Lung (tissue), 17 donors: ENCODE measurements at places on chromosomes 3 and 15.

GRCh38 chr3:99938270-99938911, 120.7 kb downstream of the CMSS1 start:
- H3K27ac ChIP-seq = no peak overlapping the region
- no peak overlapping the region for H3K4me3 ChIP-seq
- no peak for DNase-seq
- peaks cover 3% of the 10 kb centered on the region for H3K4me1 ChIP-seq
- H3K36me3 ChIP-seq = no peaks in the 10 kb centered on the region

- no peak overlapping the region for H3K27ac ChIP-seq
- peaks cover 3% of the 10 kb centered on the region for H3K27me3 ChIP-seq
- no peak overlapping the region for H3K4me3 ChIP-seq
- no peak for DNase-seq
These were observed 21.8 kb downstream of the NUDT16 start for GRCh38 chr3:131403216-131403895.

GRCh38 chr15:57382215-57382614, 5.9 kb downstream of the CGNL1 start:
- DNase-seq = peak; percentile 57
- H3K4me3 ChIP-seq = no peak overlapping the region
- H3K27ac ChIP-seq = no peak overlapping the region
- no peaks in the 10 kb centered on the region for H3K36me3 ChIP-seq
- H3K4me1 ChIP-seq = peaks cover 27% of the 10 kb centered on the region
- no peaks in the 10 kb centered on the region for H3K27me3 ChIP-seq

GRCh38 chr15:41435037-41435786, 18.3 kb downstream of the RTF1 start:
- no peaks in the 10 kb centered on the region for H3K27me3 ChIP-seq
- DNase-seq = no peak
- no peak overlapping the region for H3K27ac ChIP-seq
- H3K4me1 ChIP-seq = no peaks in the 10 kb centered on the region
- H3K4me3 ChIP-seq = no peak overlapping the region
- peaks cover 8% of the 10 kb centered on the region for H3K36me3 ChIP-seq

- peak; percentile 56 for DNase-seq
- no peak overlapping the region for H3K4me3 ChIP-seq
- no peaks in the 10 kb centered on the region for H3K4me1 ChIP-seq
- no peak overlapping the region for H3K27ac ChIP-seq
- H3K27me3 ChIP-seq = no peaks in the 10 kb centered on the region
These were observed 301.4 kb downstream of the RBMS3 start for GRCh38 chr3:29582273-29582672.

DNA sequence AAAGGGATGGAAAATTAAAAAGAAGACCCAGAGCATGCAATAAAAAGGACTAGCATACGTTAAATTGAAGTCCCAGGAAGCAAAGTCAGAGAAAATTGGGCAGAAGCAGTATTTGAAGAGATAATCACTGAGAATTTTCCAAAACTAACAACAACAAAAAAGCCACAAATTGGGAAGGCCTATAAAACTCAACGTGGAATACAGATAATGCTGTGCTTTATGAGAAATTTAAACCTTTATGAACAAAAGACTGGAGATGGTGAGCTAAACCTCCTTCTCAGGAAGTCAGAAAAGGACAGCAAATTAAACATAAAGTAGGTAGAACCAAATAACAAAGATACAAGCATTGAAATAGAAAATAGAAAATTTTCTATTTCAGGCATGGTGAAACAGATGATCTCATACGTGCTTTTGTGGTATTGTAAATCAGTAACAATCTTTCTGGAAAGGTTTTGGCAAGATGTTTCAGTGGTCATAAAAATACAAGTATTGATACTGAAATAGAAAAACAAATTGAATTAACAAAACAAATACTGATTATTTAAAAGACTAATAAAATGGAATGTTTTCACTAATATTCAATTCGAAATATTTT, 55.6 kb downstream of the LYSMD4 start:
- DNase-seq = no peak
- H3K4me3 ChIP-seq = no peak overlapping the region
- no peaks in the 10 kb centered on the region for H3K4me1 ChIP-seq
- peaks cover 22% of the 10 kb centered on the region for H3K36me3 ChIP-seq

- no peaks in the 10 kb centered on the region for H3K4me1 ChIP-seq
- H3K27ac ChIP-seq = no peak overlapping the region
- no peaks in the 10 kb centered on the region for H3K27me3 ChIP-seq
- no peak for DNase-seq
These were observed 208.1 kb upstream of the NR2F2 start for GRCh38 chr15:96122077-96123027.

DNA sequence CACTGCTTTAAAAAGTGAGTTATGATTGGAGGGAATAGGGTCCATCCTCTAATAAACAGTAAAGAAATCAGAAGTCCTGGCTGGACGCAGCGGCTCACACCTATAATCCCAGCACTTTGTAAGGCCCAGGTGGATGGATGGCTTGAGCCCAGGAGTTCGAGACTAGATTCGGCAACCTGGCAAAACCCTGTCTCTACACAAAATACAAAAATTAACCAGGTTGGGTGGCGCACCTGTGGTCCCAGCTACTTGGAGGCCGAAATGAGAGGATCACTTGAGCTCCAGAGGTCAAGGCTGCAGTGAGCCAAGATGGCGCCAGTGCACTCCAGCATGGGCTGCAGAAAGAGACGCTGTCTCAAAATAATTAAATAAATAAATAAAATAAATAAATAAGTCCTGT, 171.2 kb downstream of the POTEB3 start:
- no peak overlapping the region for H3K4me3 ChIP-seq
- no peak overlapping the region for H3K27ac ChIP-seq
- no peaks in the 10 kb centered on the region for H3K36me3 ChIP-seq
- no peaks in the 10 kb centered on the region for H3K27me3 ChIP-seq
- no peak for DNase-seq
- H3K4me1 ChIP-seq = no peaks in the 10 kb centered on the region

GRCh38 chr3:196624067-196624790, 15.3 kb upstream of the NRROS start:
- no peak for DNase-seq
- H3K36me3 ChIP-seq = no peaks in the 10 kb centered on the region
- H3K4me3 ChIP-seq = no peak overlapping the region
- peak overlapping the region; percentile 74 for H3K27ac ChIP-seq

- peaks cover 23% of the 10 kb centered on the region for H3K4me1 ChIP-seq
- no peaks in the 10 kb centered on the region for H3K36me3 ChIP-seq
These were observed 1.9 kb downstream of the TNIK start for GRCh38 chr3:171458071-171458863.

DNA sequence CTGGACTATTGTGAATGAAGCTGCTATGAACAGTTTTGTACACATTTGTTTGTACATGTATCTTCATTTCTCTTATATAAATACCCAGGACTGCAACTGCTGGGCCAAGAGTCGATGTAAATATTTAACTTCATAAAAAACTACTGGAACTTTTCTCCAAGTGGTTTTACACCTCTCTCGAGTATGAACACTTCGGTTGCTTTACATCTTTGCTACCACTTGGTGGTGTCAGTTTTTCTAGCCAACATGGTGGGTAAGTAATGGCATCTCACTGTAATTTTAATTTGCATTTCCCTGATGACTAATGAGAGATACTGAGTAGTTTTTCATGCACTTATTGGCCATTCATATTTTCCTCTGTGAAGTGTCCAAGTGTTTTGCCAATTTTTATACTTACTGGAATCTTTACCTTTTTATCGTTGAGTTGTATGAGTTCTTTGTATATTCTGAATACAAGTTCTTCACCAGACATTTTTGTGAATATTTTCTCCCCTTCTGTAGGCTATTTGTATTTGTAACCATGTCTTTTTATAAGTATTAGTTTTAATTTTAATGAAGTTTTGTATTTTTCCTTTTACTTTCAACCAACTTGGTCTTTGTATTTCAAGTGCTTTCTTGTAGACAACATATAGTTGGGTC, 44.4 kb downstream of the PCOLCE2 start:
- H3K36me3 ChIP-seq = no peaks in the 10 kb centered on the region
- no peak for DNase-seq
- H3K27ac ChIP-seq = no peak overlapping the region
- peaks cover 2% of the 10 kb centered on the region for H3K4me1 ChIP-seq

DNA sequence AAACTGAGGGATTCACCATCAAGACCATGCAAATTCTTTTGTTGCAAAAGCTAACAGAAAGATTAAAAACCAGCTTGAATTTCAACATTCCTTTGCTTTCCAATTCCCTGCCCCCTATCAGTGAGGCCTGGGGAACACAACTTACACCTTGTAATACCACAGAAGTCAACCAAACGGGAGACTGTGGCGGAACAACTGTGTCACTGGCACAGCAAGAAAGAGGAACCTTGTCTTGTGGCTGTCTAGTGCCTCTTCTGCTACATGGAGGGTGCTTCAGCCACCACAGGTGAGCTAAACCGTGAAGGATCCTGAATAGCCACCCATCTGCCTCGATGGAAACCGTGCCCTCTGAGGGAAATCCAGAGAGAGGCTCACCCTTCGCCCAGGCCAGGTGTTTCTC, 11.4 kb downstream of the CCDC12 start:
- H3K36me3 ChIP-seq = no peaks in the 10 kb centered on the region
- no peak for DNase-seq
- H3K4me3 ChIP-seq = no peak overlapping the region
- H3K4me1 ChIP-seq = peaks cover 40% of the 10 kb centered on the region

DNA sequence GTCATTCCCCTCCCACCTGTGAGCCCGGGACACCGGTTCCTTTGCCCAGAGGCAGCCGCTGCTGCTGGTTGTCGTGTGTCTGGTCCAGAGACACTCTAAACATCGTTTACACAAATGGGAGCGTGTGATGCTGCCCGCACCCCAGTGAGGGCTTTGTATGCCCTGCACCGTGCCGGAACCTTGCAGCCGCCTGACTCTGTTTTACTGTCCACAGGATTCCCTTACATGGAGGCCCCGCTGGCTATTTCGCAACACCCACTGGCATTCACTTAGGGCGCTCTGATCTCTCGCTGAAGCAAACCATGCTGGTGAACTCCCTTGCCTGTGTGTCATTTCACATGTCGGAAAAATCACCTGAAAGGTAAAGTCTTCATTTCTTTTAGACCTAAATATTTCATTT, 100.8 kb upstream of the SLC6A6 start:
- peak; percentile 81 for DNase-seq
- no peaks in the 10 kb centered on the region for H3K36me3 ChIP-seq
- H3K4me1 ChIP-seq = no peaks in the 10 kb centered on the region
- no peak overlapping the region for H3K27ac ChIP-seq
- no peak overlapping the region for H3K4me3 ChIP-seq

DNA sequence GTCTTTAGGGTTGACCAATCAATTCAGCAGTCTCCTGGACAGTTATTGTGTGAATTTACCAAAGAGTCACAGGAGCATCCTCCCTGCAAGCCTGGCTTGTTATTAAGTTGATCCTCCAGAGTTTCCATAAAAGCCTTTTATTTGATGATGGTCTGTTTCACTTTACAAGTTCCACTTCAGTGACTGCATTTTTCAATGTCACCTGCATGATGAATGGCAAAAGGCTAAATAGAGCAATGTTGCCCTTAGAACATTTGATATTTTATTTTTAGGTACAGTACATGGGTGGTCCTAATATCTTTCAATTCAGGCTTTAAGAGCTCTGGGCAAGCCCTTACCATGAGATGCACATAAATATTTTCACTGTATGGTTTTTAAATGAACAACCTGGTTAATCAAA, 22.6 kb downstream of the GUCA1C start:
- H3K36me3 ChIP-seq = no peaks in the 10 kb centered on the region
- H3K4me3 ChIP-seq = no peak overlapping the region
- no peaks in the 10 kb centered on the region for H3K4me1 ChIP-seq
- no peak overlapping the region for H3K27ac ChIP-seq
- H3K27me3 ChIP-seq = no peaks in the 10 kb centered on the region

DNA sequence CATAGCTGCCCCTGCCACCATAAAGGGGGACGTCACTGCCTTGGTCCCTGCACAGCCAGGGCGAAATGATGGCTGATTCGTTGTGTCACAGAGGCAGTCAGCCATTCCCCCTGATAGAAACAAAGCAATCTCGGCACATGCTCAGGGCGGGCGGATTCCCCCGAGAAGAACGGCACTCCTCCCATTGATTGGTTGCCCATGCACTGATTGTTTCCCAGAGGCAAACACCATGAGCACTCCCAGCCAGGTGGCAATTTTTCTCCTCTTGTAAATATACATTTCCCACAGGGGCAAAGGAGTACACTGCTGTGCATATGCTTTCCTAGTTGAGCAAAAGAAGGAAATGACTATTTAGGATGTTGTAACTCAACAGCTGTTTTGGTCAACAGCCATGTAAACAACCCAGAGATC, 56.5 kb downstream of the KY start:
- H3K4me1 ChIP-seq = no peaks in the 10 kb centered on the region
- H3K27me3 ChIP-seq = no peaks in the 10 kb centered on the region
- no peak overlapping the region for H3K4me3 ChIP-seq
- H3K36me3 ChIP-seq = no peaks in the 10 kb centered on the region
- DNase-seq = no peak
- H3K27ac ChIP-seq = no peak overlapping the region

- H3K36me3 ChIP-seq = no peaks in the 10 kb centered on the region
- H3K4me1 ChIP-seq = peaks cover 11% of the 10 kb centered on the region
- peaks cover 3% of the 10 kb centered on the region for H3K27me3 ChIP-seq
- H3K4me3 ChIP-seq = no peak overlapping the region
- H3K27ac ChIP-seq = no peak overlapping the region
- DNase-seq = no peak
These were observed 9.2 kb upstream of the ITGA11 start for GRCh38 chr15:68441045-68441743.

DNA sequence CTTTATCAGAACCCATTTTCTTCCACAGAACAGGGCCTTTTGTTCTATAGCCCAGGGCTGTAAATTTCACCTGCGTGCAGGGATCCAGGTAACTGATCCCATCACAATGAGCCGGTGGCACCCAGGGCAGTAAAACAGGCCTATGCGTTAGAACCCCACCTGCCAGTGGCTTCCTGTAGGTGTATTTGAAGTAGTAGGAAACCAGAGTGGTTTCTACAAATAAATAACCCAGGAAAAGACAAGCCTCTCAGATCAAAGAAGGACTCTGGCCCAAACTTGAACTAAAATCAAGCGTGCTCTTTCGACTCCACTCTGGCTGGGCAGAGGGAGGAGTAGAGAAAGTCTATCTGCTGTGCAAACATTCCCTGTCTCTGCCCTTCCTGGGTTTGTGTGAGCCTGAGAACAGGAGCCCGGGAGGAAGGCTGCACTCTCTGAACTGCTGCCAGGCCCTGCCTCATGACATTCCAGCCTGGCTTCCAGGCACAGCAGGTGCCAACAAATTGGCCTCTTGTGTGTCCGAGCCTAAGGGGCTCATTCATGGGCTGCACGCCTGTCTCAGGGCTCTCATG, 77.7 kb downstream of the CEMIP start:
- DNase-seq = peak; percentile 66
- peaks cover 15% of the 10 kb centered on the region for H3K4me1 ChIP-seq
- peak overlapping the region; percentile 21 for H3K27ac ChIP-seq
- no peaks in the 10 kb centered on the region for H3K27me3 ChIP-seq
- H3K36me3 ChIP-seq = no peaks in the 10 kb centered on the region
- H3K4me3 ChIP-seq = no peak overlapping the region
